ENCODE measurements at places on chromosomes 16 and 17. TPM values are rescaled to one million over a fixed set of nuclear protein-coding genes. Genes with fewer than 3 reads are reported as not detected.

- peaks cover 17% of the 10 kb centered on the region for H3K36me3 ChIP-seq
- peak overlapping the region; percentile 67 for H3K27ac ChIP-seq
- no peaks in the 10 kb centered on the region for H3K27me3 ChIP-seq
- H3K4me3 ChIP-seq, result peak overlapping the region; percentile 73
- H3K4me1 ChIP-seq, result peaks cover 6% of the 10 kb centered on the region
- no peak for DNase-seq
These were observed 842 bp upstream of the TEDC2 start for GRCh38 chr16:2458887-2459646.

The DNAI2 gene
- total RNA-seq, result 0.14 TPM

GRCh38 chr17:75652934-75653549, 13.9 kb downstream of the RECQL5 start:
- no peaks in the 10 kb centered on the region for H3K27me3 ChIP-seq
- no peak overlapping the region for H3K27ac ChIP-seq
- no peaks in the 10 kb centered on the region for H3K4me1 ChIP-seq

The UMOD gene
- not detected for total RNA-seq

GRCh38 chr17:19024101-19025078, 19.8 kb upstream of the FAM83G start:
- H3K4me1 ChIP-seq, result peaks cover 14% of the 10 kb centered on the region
- peak overlapping the region; percentile 86 for H3K27ac ChIP-seq
- peak; percentile 42 for DNase-seq

GRCh38 chr16:866252-866896, 65.8 kb upstream of the GNG13 start:
- H3K4me1 ChIP-seq, result no peaks in the 10 kb centered on the region
- H3K27me3 ChIP-seq, result no peaks in the 10 kb centered on the region
- H3K27ac ChIP-seq, result no peak overlapping the region
- H3K4me3 ChIP-seq, result no peak overlapping the region
- DNase-seq, result no peak
- H3K36me3 ChIP-seq, result peaks cover 2% of the 10 kb centered on the region

DNA sequence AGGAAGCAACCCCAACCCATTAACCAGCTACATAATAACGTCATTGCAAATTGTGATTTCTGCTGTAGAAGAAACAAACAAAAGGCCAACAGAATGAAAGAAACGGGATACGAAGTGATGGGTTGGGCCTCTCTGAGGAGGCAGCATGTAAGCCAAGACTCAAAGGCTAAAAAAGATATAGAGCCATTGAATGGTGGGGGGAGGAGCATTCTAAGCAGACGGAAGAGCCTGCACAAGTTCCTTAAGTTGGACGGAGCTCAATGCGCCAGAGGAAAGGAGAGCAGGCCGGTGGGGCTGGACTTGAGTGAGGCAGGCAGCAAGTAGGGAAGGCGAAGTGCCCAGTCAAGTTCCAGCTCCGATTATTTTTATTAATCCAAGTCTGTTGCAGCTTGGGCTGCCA, 160.3 kb downstream of the SHISA9 start:
- no peak overlapping the region for H3K27ac ChIP-seq
- H3K4me3 ChIP-seq, result no peak overlapping the region
- H3K4me1 ChIP-seq, result no peaks in the 10 kb centered on the region
- H3K27me3 ChIP-seq, result peaks cover 2% of the 10 kb centered on the region
- no peak for DNase-seq
- H3K36me3 ChIP-seq, result no peaks in the 10 kb centered on the region

GRCh38 chr16:72598696-72599095, 426.7 kb upstream of the PMFBP1 start:
- no peak for DNase-seq
- no peaks in the 10 kb centered on the region for H3K4me1 ChIP-seq
- no peaks in the 10 kb centered on the region for H3K27me3 ChIP-seq
- no peak overlapping the region for H3K27ac ChIP-seq
- no peak overlapping the region for H3K4me3 ChIP-seq
- no peaks in the 10 kb centered on the region for H3K36me3 ChIP-seq

DNA sequence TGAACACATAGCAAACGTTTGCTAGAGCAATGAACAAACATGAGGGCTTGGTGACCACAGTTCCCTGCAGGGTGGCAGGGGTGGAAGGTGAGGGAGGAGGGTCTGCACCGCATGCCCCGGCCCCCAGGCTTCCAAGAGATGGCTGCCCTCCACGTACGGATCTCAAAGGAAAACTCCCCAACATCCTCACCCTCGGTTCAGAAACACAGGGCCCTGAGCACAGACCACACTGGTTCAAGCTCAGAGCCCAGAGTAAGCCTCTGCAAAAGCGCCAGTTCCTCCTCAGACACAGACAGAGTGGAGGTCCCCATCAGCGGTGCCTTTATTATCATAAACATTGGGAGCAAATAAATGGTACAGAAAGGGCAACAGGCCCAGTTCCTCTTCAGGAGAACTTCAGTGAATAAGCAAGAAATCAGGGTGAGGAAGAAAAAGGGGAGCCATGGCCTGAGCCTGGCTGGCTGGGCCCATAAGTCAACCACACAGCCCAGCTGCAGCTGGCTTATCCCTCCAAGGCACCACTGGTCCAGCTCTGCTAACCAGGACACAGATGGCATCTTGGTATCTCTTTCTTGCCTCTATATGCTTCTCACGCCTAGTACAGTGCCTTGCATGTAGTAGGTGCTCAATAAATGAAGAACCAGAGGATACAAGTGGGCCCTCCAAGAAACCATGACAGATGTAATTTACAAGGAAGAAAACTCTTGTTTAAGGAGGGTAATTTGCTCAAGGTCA, 11.0 kb downstream of the MPO start:
- H3K27me3 ChIP-seq, result peaks cover 7% of the 10 kb centered on the region
- H3K4me3 ChIP-seq, result no peak overlapping the region
- no peak overlapping the region for H3K27ac ChIP-seq
- no peak for DNase-seq
- H3K36me3 ChIP-seq, result no peaks in the 10 kb centered on the region

GRCh38 chr16:80536238-80536637, 4.6 kb upstream of the DYNLRB2 start:
- peaks cover 10% of the 10 kb centered on the region for H3K27me3 ChIP-seq
- peak; percentile 41 for DNase-seq
- no peak overlapping the region for H3K4me3 ChIP-seq
- H3K4me1 ChIP-seq, result peaks cover 25% of the 10 kb centered on the region

GRCh38 chr17:67865438-67865837, 40.1 kb downstream of the BPTF start:
- no peak overlapping the region for H3K4me3 ChIP-seq
- no peak for DNase-seq
- no peak overlapping the region for H3K27ac ChIP-seq
- peaks cover 18% of the 10 kb centered on the region for H3K36me3 ChIP-seq
- peaks cover 39% of the 10 kb centered on the region for H3K4me1 ChIP-seq

The RFFL gene
- total RNA-seq, result 19.2 TPM

The SHBG gene
- 0.25 TPM for total RNA-seq

The OR3A3 gene
- not detected for total RNA-seq

GRCh38 chr16:73152386-73153125, 104.6 kb upstream of the ZFHX3 start:
- H3K27me3 ChIP-seq, result peaks cover 7% of the 10 kb centered on the region
- H3K4me3 ChIP-seq, result no peak overlapping the region
- H3K4me1 ChIP-seq, result no peaks in the 10 kb centered on the region
- H3K36me3 ChIP-seq, result no peaks in the 10 kb centered on the region
- DNase-seq, result no peak

GRCh38 chr16:27764869-27765675, 215.1 kb downstream of the KATNIP start:
- H3K36me3 ChIP-seq, result peaks cover 14% of the 10 kb centered on the region
- no peak for DNase-seq
- H3K4me1 ChIP-seq, result no peaks in the 10 kb centered on the region
- H3K4me3 ChIP-seq, result no peak overlapping the region

- H3K4me1 ChIP-seq, result peaks cover 6% of the 10 kb centered on the region
- no peak overlapping the region for H3K4me3 ChIP-seq
- no peaks in the 10 kb centered on the region for H3K27me3 ChIP-seq
- peaks cover 3% of the 10 kb centered on the region for H3K36me3 ChIP-seq
- no peak overlapping the region for H3K27ac ChIP-seq
These were observed 8.6 kb upstream of the MMP15 start for GRCh38 chr16:58016840-58017446.

The TIMP2 gene
- 1.6 TPM for total RNA-seq

GRCh38 chr16:89973654-89974335, 25.2 kb downstream of the DEF8 start:
- no peak overlapping the region for H3K27ac ChIP-seq
- H3K4me1 ChIP-seq, result peaks cover 32% of the 10 kb centered on the region
- no peak for DNase-seq
- no peaks in the 10 kb centered on the region for H3K27me3 ChIP-seq

The DNAH17 gene
- total RNA-seq, result 0.14 TPM

DNA sequence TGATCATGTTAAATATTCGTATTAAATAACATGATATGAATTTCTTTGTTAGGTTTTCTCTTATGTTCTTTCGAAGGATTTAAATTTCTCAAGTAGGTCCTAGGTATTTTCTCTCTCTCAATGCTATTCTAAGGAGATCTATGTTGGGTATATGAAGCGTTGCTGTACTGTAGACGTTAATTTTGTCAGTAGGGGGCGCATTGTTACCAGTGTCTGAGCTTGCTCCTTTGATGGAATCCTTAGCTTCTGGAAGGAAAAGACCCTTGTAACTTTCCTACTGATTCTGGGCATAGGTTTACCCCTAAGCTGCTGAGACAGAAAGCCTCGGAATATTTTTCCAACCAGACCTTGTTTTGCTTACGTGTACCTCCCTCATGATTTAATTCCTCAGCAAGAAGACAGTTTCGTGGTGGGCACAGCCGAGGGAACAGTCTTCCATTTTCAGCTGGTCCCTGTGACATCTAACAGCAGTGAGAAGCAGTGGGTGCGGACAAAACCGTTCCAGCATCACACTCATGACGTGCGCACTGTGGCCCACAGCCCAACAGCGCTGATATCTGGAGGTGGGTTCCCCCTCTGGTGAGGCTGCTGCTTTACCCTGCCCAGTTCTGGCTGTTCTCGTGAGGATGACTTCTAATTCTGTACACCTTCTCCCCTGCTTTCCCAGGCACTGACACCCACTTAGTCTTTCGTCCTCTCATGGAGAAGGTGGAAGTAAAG, 17.9 kb downstream of the UTP4 start:
- no peaks in the 10 kb centered on the region for H3K27me3 ChIP-seq
- no peak overlapping the region for H3K4me3 ChIP-seq
- no peak overlapping the region for H3K27ac ChIP-seq
- peaks cover 56% of the 10 kb centered on the region for H3K36me3 ChIP-seq

The KRT28 gene
- not detected for total RNA-seq

DNA sequence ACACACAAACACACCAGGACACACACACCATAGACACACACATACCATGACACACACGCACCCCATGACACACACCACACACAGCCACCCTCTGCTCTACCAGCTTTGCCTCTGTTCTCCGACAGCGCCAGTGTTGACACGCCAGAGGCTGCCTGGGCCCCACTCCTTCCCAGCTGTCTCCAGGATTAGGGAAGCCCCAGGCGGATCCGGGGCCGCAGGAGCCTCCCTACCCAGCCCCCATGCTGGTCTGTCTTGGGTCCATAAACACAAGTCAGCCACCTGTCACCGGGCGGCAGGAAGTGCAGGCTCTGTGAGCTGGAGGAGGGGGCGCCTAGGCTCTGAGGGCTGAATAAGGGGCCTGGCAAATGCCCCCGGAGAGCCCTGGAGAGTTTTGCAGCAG, 10.5 kb downstream of the TBC1D16 start:
- no peak overlapping the region for H3K4me3 ChIP-seq
- DNase-seq, result no peak
- no peaks in the 10 kb centered on the region for H3K4me1 ChIP-seq
- H3K27ac ChIP-seq, result no peak overlapping the region

- no peak overlapping the region for H3K27ac ChIP-seq
- no peaks in the 10 kb centered on the region for H3K27me3 ChIP-seq
- no peak for DNase-seq
- peaks cover 14% of the 10 kb centered on the region for H3K4me1 ChIP-seq
These were observed 107.3 kb downstream of the OR1D5 start for GRCh38 chr17:2955931-2956582.

The ABCA6 gene
- total RNA-seq, result not detected

The MYO18A gene
- total RNA-seq, result 31.9 TPM

GRCh38 chr17:67800495-67800928, 24.8 kb upstream of the BPTF start:
- DNase-seq, result peak; percentile 77
- H3K4me1 ChIP-seq, result no peaks in the 10 kb centered on the region
- no peaks in the 10 kb centered on the region for H3K36me3 ChIP-seq
